Activated T-helper 2 cell treated with anti-CD3 and anti-CD28 coated beads, Interferon-gamma antibody, Interleukin-2, Interleukin-4, amounts not matched to agents 10 μg/mL and 5 μg/mL and 100 μg/mL, durations not matched to agents 14 hours and 24 hours and 36 hours (primary cell): ENCODE measurements at places on chromosomes 5 and 9. TPM values are rescaled to one million over a fixed set of nuclear protein-coding genes. Genes with fewer than 3 reads are reported as not detected.

DNA sequence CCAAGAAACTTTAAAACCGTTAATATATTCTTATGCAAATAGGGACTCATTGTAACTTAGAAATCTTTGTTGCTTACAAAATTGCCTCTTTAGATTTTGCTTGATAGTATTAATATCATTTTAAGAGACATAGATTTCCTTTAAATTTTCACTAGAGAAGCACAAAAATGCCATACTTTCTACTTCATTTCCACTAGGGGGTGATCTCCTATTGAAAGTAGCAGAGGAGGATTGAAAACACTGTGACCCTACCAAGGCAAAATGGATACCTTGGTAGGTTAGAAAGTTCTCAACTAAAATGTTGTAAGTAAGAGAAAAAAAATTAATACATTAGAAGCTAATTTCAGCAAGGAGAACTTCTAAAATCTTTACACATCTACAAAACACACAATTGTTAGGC is 204.9 kb downstream of the CHSY3 start:
- DNase-seq: no peak
- no peaks in the 10 kb centered on the region for H3K36me3 ChIP-seq
- H3K4me3 ChIP-seq: no peak overlapping the region

Gene CRB2
- not detected in 2 replicates for total RNA-seq

GRCh38 chr5:14572385-14572784 is 9.2 kb upstream of the OTULINL start:
- DNase-seq: no peak
- H3K27me3 ChIP-seq: peaks cover 5% of the 10 kb centered on the region
- H3K4me3 ChIP-seq: no peak overlapping the region
- H3K4me1 ChIP-seq: peaks cover 3% of the 10 kb centered on the region
- no peak overlapping the region for H3K27ac ChIP-seq
- H3K36me3 ChIP-seq: no peaks in the 10 kb centered on the region

DNA sequence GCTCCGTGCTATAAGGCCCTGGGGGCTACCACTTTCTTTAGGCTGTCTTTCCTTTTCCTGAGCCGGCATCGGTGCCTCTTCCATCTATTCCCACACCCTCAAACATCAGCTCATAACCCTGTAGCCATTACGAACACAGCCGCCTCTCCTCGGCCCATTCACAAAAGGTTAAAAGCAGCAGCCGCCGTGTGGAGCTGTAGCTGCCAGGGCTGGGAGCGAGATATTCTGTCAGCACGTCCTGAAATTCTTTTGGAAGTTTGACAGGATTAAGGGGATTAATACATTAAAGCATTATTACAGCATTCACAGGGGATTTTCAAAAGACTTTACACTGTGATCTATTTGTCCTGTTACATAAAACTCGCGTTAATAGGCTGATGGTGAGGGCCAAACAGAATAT is 428.2 kb downstream of the CDK5RAP2 start:
- H3K27me3 ChIP-seq: no peaks in the 10 kb centered on the region
- no peak for DNase-seq
- H3K27ac ChIP-seq: no peak overlapping the region
- no peaks in the 10 kb centered on the region for H3K4me1 ChIP-seq

DNA sequence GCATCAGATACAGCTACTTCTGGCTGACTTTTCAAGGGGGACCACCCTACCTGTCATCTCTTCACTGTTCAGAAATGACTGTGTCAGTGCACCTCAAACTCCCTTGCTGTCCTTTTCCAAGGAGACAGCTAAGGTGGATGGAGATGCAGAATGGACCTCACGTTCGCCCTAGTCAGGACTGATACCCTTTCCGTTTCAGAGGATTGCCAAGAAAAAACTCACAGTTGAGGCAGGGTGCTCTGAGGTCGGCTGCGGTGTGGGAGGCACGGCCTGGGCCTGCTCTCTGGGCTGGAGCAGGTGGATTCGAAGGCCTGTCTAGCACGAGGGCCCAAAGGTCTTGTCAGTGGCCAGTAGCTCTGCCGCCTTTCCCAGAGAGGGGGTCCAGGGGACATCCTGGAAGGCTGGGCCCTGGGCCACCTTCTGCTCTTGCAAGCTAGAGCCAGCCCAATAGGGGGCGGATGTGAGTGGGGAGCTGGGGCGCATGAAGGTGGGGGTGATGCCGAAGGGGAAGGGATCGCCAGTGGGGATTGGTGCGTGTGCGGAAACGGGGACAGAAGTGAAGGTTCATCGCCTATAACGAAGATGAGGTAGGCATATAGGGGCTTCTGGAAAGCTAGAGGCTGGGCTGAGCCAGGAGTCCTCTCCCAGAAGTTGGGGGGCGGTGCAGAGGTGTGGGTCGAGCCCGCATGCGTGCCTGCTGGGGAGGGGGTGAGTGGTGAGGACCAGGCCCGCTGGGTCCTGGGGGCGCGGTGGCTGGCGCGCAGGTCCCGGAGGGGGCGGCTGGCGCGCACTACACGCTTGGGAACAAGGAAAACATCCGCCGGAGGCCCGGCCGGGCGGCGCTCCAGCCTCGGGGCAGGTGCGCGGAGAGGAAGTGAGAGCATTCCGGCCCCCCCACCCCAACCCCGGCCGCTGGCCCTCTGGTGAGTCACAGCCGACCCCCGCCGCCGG is 2.5 kb upstream of the MSMP start:
- peak overlapping the region; percentile 98 for H3K4me3 ChIP-seq
- H3K4me1 ChIP-seq: peaks cover 29% of the 10 kb centered on the region
- H3K36me3 ChIP-seq: peaks cover 49% of the 10 kb centered on the region

Gene GRAMD2B
- total RNA-seq: 8.4 and 8.8 TPM in 2 replicates

Gene CDH18
- not detected in 2 replicates for total RNA-seq

- DNase-seq: no peak
- H3K36me3 ChIP-seq: peaks cover 61% of the 10 kb centered on the region
- peaks cover 20% of the 10 kb centered on the region for H3K4me1 ChIP-seq
- H3K4me3 ChIP-seq: no peak overlapping the region
- H3K27me3 ChIP-seq: no peaks in the 10 kb centered on the region
Measured at GRCh38 chr5:32126691-32127090, 47.4 kb downstream of the GOLPH3 start.

DNA sequence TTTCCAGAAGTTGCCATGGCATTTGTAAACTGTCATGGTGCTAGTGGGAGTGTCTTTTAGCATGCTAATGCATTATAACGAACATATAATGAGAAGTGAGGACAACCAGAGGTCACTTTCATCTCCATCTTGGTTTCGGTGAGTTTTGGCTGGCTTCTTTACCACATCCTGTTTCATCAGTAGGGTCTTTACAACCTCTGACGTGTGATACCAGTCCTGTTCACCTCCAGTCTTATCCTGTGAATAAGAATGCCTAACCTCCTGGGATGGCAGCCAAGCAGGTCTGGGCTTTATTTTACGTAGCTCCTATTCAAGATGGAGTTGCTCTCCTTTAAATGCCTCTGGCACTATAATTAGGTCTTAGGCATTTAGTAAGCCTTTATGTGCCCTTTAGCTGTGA is 20.4 kb upstream of the RFK start:
- no peak for DNase-seq
- H3K36me3 ChIP-seq: peaks cover 8% of the 10 kb centered on the region
- no peak overlapping the region for H3K27ac ChIP-seq

- H3K4me1 ChIP-seq: peaks cover 61% of the 10 kb centered on the region
- H3K4me3 ChIP-seq: no peak overlapping the region
- no peak for DNase-seq
- peak overlapping the region; percentile 83 for H3K27ac ChIP-seq
Measured at GRCh38 chr5:172170251-172170701, 17.7 kb downstream of the STK10 start.

GRCh38 chr9:92528522-92528849 is 7.3 kb downstream of the ECM2 start:
- H3K4me3 ChIP-seq: no peak overlapping the region
- DNase-seq: no peak
- H3K36me3 ChIP-seq: no peaks in the 10 kb centered on the region
- H3K27me3 ChIP-seq: no peaks in the 10 kb centered on the region

DNA sequence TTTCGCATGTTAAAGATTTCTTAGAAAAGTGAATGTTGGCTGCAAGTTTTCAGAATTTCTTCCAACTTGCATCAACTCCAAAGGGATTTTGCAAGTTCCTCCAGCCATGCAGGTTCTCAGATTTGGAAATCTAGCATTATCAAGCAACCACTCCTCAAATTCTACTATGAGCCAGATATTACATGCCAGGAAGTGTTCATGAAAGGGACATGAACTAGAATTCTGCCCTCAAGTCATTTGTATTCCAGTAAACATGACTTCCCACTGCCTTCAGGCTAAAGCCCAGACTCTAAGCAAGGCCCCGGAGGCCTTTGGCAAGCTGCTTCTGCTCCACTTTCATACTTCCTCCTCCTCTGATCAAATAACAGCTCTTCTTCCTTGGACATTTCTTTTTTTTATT is 111.3 kb upstream of the PAPPA start:
- no peak overlapping the region for H3K27ac ChIP-seq
- no peaks in the 10 kb centered on the region for H3K4me1 ChIP-seq
- DNase-seq: no peak
- H3K4me3 ChIP-seq: no peak overlapping the region
- H3K36me3 ChIP-seq: no peaks in the 10 kb centered on the region

- H3K27me3 ChIP-seq: no peaks in the 10 kb centered on the region
- H3K36me3 ChIP-seq: no peaks in the 10 kb centered on the region
- H3K4me3 ChIP-seq: no peak overlapping the region
- DNase-seq: no peak
- H3K27ac ChIP-seq: no peak overlapping the region
Measured at GRCh38 chr9:117886616-117887015, 182.4 kb downstream of the TLR4 start.

Gene ZFR
- total RNA-seq: 68.6 and 69.2 TPM in 2 replicates

DNA sequence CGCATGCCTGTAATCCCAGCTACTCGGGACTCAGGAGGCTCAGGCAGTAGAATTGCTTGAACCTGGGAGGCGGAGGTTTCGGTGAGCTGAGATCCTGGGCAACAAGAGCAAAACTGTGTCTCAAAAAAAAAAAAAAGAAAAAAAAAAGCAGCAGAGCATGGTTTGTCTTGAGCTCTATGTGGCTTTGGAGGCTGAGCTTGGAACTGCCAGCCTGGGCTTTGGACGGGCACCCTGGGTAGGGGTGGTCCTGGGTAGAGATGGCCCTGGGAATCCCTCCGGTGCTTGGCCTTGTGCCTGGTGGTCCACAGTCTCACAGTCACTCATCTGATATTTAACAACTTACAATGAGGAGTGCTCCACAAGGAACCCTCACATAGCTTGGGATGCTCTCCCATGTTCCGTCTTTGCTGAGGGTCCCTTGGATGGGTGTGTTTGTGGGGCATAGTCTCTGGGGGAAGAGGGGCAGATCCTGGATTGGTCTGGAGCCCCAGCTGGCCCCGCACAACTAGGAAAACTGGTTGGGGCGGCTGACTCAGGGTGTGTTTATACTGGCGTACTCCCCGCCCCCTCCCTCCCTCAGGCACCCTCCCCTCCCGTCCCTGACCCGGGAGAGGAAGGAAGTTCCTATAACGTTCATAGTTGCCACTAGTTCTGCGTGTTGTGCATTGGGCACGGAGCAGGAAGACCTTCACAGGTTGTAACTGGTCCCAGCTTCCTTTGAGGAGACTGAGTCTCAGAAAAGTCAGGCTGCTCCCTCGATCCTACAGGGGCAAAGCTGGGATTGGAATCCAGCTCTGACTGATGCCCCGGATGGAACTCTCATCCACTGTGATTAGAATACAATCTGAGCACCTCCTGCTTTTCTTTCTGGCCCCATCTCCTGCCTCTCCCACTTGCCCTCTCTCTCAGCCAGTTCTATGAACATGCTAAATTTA is 11.2 kb downstream of the IER5L start:
- H3K4me3 ChIP-seq: peak overlapping the region; percentile 52
- H3K36me3 ChIP-seq: no peaks in the 10 kb centered on the region
- no peaks in the 10 kb centered on the region for H3K27me3 ChIP-seq
- H3K4me1 ChIP-seq: peaks cover 17% of the 10 kb centered on the region

DNA sequence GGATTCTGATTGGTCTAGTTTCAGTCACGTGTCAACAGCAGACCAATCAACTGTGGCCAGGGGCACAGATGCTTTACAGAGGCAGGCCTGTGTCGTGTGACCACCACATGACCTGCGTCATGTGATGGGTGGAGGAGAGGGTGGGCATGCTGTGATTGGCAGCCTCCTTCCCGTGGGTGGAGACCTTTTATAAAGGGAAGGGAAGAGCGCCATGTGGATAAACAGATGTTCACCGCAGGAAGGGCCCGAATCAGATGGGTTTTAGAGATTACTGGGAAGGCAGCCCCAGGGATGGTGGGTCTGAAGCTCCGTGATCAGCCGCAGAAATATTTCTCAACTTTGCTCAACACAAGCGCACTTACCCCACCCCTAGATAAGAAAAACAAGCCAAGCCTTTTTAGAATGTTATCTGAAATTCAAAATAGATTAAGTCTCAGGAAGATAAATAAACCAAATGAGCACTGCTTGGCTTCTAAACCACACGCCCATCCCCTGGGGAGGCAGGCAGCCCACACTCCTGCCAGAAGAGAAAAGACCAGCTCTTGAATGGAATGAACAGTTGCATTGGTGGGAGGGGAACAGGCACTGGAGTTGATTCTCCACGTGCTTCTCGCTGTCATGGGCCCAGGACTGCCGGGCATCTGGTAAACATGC is 43.6 kb downstream of the ROPN1L start:
- no peaks in the 10 kb centered on the region for H3K36me3 ChIP-seq
- peaks cover 25% of the 10 kb centered on the region for H3K4me1 ChIP-seq
- peak; percentile 10 for DNase-seq
- no peak overlapping the region for H3K27ac ChIP-seq
- peaks cover 2% of the 10 kb centered on the region for H3K27me3 ChIP-seq

DNA sequence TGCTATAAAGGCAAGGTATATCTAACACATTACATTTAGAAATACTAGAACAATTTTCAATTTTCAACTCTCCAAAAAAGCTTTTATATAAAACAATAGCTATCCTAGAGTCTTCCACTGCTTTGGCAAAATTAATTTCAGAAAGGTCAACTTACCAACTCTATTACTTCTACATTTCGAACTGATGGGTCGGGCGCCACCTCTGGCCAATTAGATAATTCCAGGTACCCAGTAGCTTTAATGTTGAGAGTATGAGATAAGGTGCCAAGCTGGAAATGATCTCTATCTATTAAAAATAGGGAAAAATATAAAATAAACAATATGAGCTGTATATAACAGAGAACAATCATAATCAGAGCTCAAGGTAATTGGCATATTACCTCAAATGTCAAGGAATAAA is 166.6 kb downstream of the AP3B1 start:
- H3K4me1 ChIP-seq: no peaks in the 10 kb centered on the region
- DNase-seq: no peak
- peaks cover 16% of the 10 kb centered on the region for H3K36me3 ChIP-seq

DNA sequence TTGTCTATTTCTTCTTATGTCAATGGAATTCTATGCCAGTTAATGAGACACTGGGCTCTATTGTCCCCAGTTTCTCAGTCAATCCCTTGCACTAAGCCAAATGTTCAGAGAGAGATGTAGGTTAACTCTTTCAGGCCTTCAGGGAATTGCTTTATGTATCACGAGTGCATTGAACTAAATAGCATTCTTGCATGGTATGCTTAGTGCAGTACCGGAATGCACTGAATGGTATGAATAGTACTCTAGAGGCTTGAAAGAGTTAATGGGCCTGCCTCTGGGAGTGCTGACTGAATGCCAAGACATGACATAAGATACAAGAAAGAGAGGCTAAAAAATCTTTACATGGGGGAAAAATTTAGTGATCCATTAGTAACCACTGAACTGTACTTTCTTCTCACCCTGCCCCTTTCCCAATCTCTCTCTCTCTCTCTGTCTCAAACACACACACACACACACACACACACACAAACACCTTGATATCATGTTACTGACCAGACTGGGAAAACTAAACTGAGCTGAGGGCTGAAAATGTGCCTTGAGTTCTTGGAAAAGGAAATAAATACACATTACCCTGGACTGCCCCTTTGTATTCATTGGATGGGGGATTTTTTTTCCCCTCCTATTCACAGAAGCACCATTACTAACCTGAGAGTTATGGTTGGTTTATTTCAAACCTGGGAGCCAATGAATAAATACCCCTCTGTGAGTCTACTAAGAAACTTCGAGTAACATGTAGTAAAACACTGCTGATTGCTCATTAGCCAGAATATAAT is 35.4 kb upstream of the TMC1 start:
- no peak for DNase-seq
- no peaks in the 10 kb centered on the region for H3K4me1 ChIP-seq
- no peaks in the 10 kb centered on the region for H3K27me3 ChIP-seq
- H3K27ac ChIP-seq: no peak overlapping the region
- H3K36me3 ChIP-seq: no peaks in the 10 kb centered on the region
